ENCODE measurements at places on chromosomes 5 and 9. TPM values are rescaled to one million over a fixed set of nuclear protein-coding genes. Genes with fewer than 3 reads are reported as not detected.
A peak's percentile ranks its signal among the peaks of the same experiment; 100 is the strongest.

GRCh38 chr5:64165160-64165499 is 513 bp upstream of the RNF180 start:
- H3K36me3 ChIP-seq, result no peaks in the 10 kb centered on the region
- DNase-seq, result no peak
- peak overlapping the region; percentile 55 for H3K27ac ChIP-seq
- H3K4me3 ChIP-seq, result peak overlapping the region; percentile 63
- no peaks in the 10 kb centered on the region for H3K4me1 ChIP-seq

DNA sequence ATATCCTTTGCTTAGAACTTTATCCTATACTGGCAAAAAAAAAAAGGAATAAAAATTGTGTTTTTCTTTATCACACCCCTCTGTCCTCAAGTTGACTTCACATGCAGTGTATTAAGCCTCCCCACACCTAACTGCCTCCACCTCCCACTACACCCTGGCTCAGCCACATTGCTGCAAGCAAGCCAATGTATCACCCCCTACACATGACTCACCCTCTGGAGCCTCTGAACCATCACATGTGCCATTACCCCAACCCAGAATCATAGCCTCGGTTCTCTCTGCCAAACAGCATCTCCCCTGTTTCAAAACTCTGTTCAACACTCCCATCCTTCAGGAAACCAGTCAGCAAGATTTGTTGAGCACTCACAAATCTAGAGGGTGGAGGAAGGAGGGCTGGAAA is 209.0 kb downstream of the CWC27 start:
- no peak overlapping the region for H3K4me3 ChIP-seq
- H3K27me3 ChIP-seq, result no peaks in the 10 kb centered on the region
- H3K4me1 ChIP-seq, result no peaks in the 10 kb centered on the region
- no peak for DNase-seq
- H3K27ac ChIP-seq, result no peak overlapping the region
- H3K36me3 ChIP-seq, result peaks cover 2% of the 10 kb centered on the region

GRCh38 chr5:179177711-179178575 is 117.8 kb downstream of the ZNF354C start:
- H3K27me3 ChIP-seq, result no peaks in the 10 kb centered on the region
- H3K4me1 ChIP-seq, result peaks cover 10% of the 10 kb centered on the region
- H3K27ac ChIP-seq, result no peak overlapping the region
- peaks cover 5% of the 10 kb centered on the region for H3K36me3 ChIP-seq
- H3K4me3 ChIP-seq, result no peak overlapping the region

DNA sequence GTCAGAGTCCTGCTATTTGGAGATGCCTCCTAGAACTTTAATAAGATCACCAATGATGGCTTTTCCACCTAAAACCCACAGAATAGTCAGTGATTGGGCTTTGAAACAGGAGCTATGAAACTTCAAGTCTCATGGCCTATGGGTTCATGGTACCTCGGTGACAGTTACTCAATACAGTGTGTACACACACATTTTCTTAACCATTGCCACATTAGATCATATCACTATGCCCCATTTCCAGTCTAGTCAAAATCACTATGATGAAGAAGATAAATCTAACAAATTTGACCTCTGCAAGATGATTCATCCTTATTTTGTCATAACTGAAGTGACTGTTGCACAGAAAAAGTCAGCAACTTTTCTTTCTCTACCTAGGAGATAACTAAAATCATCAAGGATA is 86.8 kb upstream of the OR13F1 start:
- no peak for DNase-seq
- no peak overlapping the region for H3K27ac ChIP-seq
- no peak overlapping the region for H3K4me3 ChIP-seq
- no peaks in the 10 kb centered on the region for H3K4me1 ChIP-seq

Gene TMEM252
- not detected for total RNA-seq

Gene FCN2
- total RNA-seq, result not detected

Gene TMOD1
- total RNA-seq, result 27.3 TPM

All from spinal cord (tissue), 10 donors.